Right renal pelvis (tissue), 4 donors: ENCODE measurements at places on chromosomes 1 and 21.

GRCh38 chr1:213179784-213180183, 128.7 kb downstream of the RPS6KC1 start:
- no peak for DNase-seq

DNA sequence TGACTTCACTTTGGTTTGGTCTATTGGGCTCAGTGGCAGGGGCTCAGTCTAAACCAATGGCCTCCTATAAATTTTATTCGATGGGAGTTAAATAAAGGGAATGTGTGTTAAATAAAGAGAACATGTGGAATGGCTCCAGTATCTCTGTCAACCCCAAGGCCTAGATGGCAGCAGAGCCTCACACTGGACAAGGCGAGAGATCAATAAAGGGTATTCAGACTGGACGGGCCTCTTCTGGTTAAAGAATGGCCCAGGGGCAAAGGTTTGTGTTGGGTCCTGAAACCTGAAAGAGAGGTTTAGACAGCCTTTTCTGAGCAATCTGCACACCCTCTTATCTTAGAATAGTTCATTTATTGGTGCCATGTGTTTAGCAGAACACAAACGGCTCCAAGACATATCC, 34.7 kb downstream of the SH3BP5L start:
- DNase-seq, result no peak

DNA sequence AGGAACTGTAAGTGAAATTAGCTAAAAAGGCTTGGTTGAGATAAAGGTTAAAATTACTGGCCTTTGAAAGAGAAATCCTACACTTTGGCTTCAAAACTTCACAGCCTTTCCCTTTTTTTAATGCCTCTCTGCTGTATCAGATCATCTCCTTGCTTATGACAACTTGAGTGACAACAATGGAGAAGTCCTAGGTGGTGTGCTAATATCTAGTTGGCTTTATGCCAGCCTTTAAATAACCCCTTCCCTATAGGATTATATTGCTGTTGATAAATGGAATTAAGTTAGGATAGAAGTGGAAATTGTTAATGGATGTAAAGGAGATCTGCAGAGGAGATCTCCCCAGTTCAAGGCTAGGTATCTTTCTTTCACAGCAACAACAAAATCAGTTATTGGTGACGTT, 130.2 kb upstream of the ATP1B1 start:
- no peak for DNase-seq

DNA sequence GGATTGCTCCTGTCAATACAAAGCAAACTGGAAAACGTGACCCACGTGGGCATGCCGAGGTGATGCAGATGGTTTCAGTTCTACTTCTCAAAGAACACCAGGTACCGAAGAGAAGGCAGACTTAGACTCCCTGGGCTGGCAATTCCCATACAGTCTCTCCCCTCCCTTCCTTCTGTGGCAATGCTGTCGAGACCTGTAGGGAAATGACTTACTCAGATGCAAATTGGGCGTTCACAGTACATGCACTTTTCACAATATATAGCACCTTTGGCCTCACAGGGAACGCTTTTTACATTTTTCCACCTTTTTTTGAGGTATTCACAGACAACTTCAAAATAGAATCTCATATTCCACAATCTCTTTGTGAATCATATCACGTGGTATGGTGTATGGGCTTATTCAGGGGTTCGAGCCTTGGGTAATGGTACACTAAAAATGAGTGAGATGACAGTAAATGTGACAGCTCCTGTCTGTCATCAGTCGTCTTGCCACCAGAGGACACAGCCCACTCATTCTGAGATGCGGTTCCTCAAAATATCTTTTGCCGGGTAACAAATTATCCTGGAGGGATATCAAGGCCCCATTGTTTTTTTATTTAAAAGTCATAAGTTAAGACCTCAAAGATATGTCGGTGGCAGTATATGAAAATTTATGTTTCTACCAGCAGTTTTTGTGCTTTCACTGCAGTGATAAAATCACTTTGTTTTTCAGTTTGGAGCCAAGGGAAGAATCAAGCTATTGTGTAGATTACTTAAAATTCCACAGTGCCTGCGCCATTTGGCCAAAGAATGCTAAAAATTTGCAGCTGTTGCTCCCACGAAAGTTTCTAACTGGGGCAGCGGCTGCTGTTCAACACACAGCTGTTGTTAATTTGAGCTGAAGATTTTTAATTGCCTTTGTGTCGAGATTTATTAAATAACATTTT, 168.4 kb downstream of the ZZZ3 start:
- peak; percentile 58 for DNase-seq

DNA sequence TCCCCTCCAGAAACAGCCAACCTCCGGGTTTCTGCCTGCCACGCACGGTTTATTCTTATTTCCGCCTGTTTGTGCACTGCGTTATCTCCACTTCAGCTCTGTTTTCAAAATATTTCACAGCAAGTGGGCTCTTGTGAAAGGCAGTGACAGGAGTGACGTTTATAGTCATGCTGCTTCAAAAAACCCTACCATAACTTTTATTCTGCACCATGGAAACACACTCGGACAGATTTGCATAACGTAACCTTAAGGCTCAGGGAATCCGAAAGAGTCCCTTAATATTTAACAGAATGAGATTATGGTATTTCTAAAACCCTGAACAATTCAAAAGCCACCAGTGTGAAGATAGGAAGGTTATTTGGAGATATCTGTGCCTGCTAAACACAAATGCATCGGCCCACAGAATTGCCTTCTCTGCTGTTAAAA, 782 bp upstream of the SDE2 start:
- no peak for DNase-seq
